ENCODE measurements at places on chromosomes 5 and 9.

DNA sequence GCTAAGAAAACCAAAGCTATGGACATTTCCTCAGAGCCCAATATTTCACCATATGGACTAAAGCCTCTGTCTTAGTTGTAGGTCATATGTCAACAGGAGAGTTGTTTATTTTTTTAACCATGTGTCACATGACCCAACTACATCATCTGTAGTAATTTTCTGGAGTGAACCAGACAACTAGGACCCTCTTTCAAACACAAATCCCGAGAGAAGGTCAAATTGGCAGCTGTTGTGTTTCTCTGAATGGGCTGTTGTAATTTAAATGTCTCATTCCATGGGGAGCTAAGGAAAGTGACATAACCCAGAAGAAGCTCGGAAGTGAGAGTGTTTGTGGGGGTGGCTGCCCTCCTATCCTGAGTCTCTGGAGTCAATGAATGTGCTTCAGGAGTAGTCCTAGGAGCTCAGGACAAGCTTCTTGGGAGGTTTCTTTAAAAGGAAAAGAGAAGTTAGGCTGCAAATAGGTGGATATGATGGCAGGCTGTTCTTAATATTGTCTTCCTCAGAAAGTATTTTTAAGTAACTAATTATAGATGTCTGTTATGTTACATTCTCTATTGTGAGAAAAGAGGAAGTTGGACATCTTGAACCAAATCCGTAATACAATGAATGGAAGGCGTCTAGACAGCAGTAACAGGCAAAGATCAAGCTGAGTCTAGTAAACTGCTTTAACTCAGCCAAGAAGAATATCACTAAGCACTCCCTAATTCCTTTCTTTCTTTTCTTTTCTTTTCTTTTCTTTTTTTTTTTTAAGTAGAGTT is 50.1 kb downstream of the TMEM167A start:
- no peak for DNase-seq

- no peak for DNase-seq
Measured at GRCh38 chr9:5644501-5644900, 15.6 kb downstream of the RIC1 start.

GRCh38 chr5:87243161-87243844 is 24.4 kb upstream of the RASA1 start:
- DNase-seq, result no peak

- DNase-seq, result no peak
Measured at GRCh38 chr9:137611623-137612609, 6.4 kb downstream of the ARRDC1 start.

DNA sequence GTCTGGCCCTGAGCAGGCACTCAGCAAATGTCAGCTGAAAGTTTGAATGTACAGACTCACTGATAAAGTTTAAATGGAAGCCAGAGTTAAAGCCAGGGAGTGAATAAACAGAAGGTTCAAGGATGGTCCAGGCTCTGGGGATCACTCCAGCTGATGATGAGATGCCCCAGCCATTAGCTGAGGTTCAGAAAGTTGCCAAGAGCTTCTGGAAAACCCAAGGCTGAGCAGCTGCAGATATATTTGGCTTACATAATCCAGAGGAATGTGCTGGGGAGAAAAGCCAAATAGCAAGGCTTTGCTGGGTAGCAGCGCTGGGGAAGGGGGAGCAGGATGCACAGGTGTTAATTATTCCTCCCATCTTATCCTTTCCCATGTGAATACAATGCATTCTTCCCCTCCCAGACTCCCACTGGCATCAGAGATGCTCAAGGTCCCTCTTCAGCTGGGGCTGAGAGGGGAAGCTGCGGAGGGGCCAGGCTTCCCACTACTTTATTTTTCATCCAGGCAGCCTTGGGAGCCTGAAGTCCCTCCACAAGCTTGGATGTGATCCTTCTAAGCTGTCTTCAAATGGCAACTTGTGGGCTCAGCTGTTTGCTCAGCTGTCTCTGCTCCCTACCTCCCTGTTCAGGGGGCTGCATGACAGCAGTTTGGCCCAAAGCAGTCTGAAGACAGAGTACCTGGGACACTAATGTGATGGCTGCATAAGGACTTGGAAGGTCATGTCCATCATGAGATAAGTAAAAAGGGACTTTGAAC is 341.2 kb downstream of the TRIM32 start:
- DNase-seq, result no peak

DNA sequence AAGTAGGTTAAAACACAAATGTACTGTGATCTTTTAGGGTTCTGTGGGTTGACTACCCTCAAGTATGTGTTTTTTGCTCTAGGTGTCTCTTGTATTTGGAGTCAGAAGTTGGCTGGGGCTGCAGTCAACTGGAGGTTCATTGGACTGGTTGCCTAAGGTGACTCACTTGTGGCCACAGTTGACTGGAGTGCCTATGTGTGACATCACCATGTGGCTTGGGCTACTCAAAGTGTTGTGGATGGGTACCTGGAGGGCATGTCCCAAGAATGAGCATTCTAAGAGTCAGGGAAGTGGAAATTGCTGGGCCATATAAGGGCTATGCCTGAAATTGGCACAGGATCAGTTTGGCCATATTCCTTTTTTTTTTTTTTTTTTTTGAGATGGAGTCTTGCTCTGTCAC is 27.4 kb downstream of the SNX30 start:
- no peak for DNase-seq

DNA sequence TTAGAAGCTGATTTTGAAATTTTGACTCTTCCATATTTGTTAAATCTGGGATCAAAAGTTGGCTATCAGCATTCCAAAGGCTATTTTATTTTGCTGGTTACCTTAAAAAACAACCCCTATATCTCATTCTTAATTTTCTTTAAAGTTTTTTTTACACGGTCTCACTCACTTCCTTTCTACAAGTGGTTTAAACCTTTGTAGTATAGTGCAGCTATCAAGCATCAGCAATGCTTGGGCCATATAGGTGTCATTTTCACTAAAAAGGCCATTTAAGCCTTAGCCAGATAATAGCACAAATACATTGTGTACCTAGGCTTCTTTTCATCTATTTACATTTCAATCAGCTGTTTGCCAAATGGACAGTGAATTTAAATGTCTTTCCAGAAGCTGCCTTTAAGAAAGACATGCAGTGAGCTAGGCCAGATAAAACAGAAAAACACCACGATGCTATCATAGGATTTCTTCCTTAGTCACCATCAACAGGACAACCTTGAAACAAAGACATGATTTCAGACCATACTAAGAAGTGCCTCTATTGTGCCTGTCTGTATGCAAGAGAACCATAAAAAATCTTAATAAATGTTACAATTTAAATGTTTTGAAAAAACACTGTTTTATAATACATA is 104.2 kb downstream of the RAPGEF6 start:
- DNase-seq, result no peak
